ENCODE measurements at places on chromosomes 3 and 15.

GRCh38 chr3:38649500-38650247, at the start of gene SCN5A:
SCN5A (minus strand) TSS chr3:38649687; CDS start chr3:38633307, 16,380 bp downstream.
- no peak for DNase-seq

DNA sequence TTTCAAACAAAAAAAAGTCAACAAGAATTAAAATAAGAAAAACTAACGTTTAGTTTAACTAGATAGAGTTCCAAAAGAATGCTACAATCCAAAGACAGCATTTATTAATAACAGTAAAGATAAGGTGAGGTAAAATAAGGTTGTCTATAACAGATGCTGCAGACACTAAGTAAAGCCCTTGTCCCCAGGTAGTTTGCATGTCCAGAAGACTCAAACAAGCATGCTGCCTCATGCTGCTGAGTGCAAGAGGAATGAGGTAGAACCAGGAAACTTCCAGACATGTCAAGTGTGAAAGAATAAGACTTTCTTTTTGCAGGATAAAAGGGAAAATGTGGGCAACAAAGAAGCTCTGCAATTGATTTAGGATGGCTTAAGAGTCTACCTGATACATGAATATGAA, 439.2 kb downstream of the PLOD2 start:
- no peak for DNase-seq

DNA sequence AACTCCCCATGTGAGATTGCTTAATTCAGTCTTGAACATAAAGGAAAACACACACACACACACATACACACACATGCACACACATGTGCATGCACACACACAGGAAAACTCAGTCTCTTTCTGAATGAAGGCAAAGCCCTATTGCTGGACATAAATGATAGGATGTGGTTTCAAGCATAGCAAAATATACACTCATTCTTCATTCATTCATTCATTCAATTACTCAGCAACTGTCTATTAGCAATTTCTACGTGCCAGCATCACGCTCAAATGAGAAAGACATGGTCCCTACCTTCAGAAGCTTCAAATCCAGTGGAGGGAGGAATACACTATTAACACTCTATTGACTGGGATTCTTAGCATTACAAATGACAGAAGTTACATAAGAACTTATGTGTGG, 41.8 kb upstream of the UBE2E2 start:
- DNase-seq, result no peak

GRCh38 chr15:25682340-25682739, 180.8 kb downstream of the ATP10A start:
- no peak for DNase-seq

- DNase-seq, result no peak
Observed at GRCh38 chr3:71104556-71104955, 479.0 kb downstream of the FOXP1 start.

GRCh38 chr15:78875107-78875914, 2.6 kb downstream of the MORF4L1 start:
- no peak for DNase-seq

DNA sequence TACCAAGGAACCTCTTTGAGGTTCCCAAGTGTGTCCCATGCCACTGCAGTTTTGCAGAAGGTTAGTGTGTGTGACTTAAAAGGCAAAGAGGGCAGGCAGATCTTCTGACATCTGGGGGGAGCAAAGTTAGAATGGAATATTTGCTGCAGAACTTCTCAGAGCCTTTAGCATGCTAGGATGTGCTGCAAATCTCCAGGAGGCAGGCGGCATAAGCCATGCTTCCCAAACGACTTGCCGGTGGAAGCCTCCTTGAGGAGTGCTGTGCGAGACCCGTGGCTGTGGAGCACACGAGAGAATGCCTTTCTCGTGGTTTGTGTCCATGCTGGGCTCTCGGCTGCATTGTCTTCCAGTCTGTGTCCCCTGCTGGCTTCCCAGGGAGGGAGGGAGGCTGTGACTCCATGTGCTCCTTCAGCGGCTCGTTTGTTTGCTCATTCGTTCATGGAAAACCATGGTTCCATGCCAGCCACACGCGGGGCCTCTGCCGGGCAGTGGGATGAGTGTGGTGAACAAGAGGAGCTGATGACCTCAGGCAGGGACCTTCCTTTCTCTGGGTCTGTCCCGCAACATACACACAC, 13.8 kb downstream of the HDAC11 start:
- DNase-seq, result no peak

DNA sequence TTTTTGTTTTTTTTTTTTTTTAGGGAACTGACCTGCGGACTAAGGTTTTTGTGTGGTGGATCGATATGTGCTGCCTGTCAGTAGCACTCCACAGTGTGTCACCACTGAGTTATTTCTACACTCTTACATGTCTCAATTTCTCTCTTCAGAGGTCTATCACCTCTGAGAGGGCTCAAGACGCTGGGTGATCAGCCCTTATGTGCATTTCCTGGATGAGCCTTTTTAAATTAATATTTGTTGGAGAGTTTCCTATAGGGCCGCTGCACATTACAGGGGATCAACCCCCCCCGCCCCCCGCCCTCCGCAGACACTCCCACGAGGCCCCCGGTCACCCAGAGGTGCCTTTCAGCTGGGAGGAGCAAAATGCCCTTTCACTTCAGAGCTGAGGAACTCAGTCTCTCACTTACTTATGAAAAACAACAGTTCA, 34.5 kb upstream of the AP4E1 start:
- DNase-seq, result no peak

DNA sequence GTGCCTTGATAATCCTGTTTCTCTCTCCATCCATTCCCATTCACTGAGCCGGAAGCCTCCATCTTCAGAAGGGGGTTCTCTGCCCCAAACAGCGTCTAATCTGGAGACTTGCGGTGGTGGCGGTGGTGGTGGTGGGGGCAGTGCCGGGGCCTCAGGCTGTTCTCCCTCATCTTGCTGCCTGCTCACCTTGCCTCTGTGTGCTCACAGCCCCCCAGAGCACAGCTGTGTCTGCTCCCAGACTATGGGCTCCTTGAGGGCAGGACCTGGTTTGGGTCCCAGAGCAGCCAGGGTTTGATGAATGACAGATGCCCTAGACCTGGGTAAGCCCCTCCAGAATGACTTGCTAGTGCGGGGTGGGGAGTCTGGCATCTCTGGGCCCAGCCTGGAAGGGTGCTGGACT, 430 bp upstream of the PSTPIP1 start:
- no peak for DNase-seq

- no peak for DNase-seq
Observed at GRCh38 chr15:57432141-57432741, 55.9 kb downstream of the CGNL1 start.

- no peak for DNase-seq
Observed at GRCh38 chr3:143078883-143079282, 40.7 kb upstream of the CHST2 start.

DNA sequence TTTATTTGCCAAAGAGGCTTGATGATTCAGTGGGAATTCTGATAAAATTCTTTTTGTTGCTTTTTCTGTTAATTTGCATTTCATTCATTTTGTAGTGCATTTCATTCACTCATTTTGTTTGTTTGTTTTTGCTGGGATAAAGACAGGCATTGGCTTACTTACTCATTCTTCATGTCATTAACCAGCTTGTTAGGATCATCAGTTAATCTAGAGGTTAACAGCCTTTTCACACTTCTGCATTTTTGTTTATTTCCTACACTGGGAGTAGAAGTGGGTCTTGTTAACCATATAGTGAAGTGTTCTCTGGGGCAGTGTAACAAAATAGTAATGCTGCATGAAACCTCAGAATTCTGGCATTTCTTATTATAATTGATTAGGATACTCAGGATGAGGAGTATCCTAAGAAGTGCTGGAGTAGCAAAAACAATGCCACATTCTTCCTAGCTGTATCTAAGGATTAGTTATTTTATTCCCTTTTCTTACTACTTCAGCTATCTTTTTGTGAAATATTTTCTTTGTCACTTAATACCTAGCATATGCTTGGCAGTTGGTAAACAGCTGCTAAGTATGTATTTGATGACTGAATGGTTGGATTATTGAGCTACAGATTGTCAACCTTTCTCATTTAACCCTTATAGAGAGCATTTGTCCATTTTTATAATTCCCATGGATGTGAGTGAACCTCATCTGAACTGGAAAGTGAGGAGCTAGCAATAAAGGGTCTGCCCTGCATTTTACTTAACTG, 135.7 kb upstream of the LRRFIP2 start:
- DNase-seq, result no peak

DNA sequence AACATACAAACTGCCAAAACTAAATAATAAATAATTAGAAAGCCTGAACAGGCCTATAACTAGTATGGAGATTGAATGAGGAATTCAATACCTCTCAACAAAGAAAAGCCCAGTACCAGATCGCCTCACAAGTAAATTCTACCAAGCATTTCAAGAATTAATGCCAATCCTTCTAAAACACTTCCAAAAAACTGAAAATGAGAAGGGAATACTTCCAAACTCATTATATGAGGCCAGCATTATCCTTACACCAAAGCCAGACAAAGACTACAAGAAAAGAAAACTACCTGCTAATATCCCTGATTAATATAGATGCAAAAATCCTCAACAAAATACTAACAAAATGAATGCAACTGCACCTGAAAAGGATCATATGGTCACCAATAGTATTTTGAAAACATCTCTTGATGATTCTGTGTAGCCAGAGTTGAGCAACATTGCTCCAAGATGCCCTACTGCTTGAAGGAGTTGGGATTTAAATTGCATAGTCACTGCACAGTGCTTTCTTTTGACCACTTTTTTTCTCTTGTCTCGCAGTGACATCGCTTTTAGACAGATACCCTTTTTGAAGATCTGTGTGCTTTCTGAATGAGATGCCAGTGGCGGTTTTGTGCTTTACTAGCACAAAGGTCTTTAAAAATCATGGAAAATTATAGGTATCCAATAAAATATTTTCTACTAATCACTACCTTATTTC, 487.2 kb upstream of the RASGRP1 start:
- no peak for DNase-seq

GRCh38 chr15:57144448-57144847, 226.0 kb downstream of the TCF12 start:
- DNase-seq, result no peak

DNA sequence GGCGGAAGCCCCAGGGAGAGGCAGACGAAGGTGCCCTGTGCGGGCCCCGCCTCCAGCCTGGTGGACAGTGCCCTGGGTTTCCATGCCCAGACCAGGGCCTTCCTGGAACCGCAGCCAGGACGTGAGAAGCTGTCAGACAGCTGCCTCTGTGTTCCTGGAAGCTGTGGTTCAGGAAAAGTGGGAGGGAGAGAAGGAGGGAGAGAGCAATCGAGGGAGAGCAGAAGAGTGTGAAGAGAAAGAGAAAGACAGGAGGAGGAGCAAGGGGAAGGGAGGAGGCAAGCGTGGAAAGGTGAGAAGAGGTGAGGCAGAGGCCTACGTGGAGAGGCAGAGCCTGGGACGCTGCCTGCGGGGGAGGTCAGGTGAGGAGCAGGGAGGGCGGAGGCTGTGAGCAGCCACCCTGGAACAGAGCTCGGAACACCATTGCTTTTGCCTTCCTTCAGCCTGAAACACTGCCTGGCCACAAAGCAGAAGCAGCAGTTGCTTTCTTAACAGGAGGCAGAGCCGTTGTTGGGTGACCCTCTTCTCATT, 18.6 kb downstream of the ZDHHC19 start:
- DNase-seq, result no peak

DNA sequence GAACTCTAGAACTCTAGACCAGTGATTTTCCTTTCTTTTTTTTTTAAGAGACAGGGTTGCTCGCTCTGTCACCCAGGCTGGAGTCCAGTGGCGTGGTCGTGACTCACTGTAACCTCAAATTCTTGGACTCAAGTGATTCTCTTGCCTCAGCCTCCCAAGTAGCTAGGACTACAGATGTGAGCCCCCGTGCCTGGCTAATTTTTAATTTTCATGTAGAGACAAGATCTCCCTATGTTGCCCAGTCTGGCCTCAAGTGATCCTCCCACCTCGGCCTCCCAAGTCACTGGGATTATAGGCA, 359.6 kb downstream of the SHQ1 start:
- no peak for DNase-seq

DNA sequence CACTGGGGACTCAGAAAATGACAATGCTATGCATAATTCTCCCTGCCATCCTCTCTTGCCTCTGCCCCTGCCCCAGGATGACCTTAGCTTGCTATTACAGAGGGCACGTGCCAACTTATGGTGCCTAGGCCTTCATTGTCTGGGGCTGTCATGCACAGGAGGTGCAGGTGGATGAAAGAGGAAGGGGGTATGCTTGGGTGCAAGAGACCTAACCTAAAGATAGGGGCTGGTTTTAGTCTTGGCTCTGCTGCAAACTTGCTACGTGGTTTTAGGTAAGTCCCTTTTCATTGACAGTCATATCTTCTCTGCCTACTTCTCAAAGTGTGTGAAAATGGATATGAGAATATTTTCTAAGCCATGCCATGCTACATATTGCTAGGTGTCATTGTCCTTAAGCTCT, 161.3 kb downstream of the EPHB1 start:
- no peak for DNase-seq

GRCh38 chr15:67126551-67127330, 61.3 kb downstream of the SMAD3 start:
- no peak for DNase-seq

DNA sequence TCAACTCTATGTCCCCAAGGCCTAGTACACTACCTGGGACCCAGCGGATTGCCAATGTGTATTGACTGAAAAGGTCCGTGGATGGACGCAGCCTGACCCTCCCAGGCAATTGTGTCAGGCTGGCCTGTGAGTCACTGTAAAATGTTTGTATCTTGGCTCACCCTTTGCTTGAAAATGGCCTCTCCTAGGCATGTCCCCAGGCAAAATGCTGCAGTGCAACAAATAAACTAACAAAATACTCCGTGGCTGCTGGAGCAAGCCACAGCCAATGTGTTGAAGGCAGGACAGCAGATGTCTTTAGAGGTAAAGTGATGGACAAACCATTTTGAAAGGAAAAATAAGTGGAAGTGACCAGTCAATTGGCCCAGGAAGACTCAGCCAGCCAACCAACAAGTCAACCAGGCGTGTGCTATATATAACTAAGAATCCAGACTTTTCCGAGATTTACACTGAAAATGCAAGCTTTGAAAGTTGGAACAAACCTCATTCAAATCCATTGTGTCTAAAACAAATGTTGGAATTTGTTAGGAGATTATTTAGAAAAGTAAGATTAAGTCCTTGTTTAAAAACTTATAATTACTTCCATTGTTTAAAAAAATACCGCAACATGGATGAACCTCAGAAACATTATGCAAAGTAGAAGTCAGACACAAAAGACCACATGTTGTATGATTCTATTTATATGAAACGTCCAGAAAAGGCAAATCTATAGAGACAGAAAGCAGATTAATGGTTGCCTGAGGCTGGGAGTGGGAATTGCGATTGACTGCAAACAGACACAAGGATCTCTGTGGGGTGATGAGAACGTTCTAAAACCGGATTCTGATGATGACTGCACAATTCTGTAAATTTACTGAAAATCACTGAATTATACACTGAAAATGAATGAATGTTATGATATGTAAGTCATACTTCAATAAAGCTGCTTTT, 191.2 kb downstream of the TLE3 start:
- DNase-seq, result no peak

DNA sequence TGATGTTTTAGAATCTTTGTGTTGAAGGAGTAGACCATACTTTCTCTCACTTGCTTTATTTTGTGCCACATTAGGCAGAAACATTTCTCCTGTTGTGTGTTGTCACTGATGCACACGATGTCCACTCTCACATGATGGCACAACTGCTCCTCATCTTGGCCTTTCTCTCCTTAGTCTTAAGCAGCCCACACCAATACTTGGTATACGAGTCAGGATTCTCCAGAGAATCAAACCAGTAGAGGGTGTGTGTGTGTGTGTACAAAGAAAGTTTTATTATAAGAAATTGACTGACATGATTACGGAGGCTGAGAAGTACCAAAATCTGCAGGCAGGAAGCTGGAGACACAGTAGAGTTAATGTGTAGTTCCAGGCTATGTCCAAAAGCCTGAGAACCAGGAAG, 187.1 kb downstream of the ALCAM start:
- DNase-seq, result no peak
